ENCODE measurements at places on chromosomes 1 and 21.

GRCh38 chr1:35640380-35641232, 720 bp downstream of the PSMB2 start:
- H3K4me3 ChIP-seq, result peak overlapping the region; percentile 89
- no peaks in the 10 kb centered on the region for H3K27me3 ChIP-seq
- DNase-seq, result peak; percentile 1

GRCh38 chr21:45180246-45180599, 105.8 kb downstream of the ADARB1 start:
- no peak overlapping the region for H3K4me3 ChIP-seq
- no peak for DNase-seq
- no peaks in the 10 kb centered on the region for H3K4me1 ChIP-seq

GRCh38 chr1:182599339-182599738, 4.8 kb downstream of the RGS16 start:
- no peak overlapping the region for H3K27ac ChIP-seq
- H3K4me1 ChIP-seq, result peaks cover 6% of the 10 kb centered on the region
- DNase-seq, result no peak
- no peaks in the 10 kb centered on the region for H3K36me3 ChIP-seq
- no peaks in the 10 kb centered on the region for H3K27me3 ChIP-seq
- H3K4me3 ChIP-seq, result no peak overlapping the region

GRCh38 chr1:54499360-54500106, 48.5 kb upstream of the ACOT11 start:
- peak; percentile 49 for DNase-seq
- no peaks in the 10 kb centered on the region for H3K36me3 ChIP-seq
- H3K4me1 ChIP-seq, result no peaks in the 10 kb centered on the region
- H3K27me3 ChIP-seq, result no peaks in the 10 kb centered on the region
- H3K4me3 ChIP-seq, result peak overlapping the region; percentile 48

Data from naive thymus-derived CD4-positive, alpha-beta T cell (primary cell).